ENCODE measurements at places on chromosomes 3 and 15.
A peak's percentile ranks its signal among the peaks of the same experiment; 100 is the strongest.

DNA sequence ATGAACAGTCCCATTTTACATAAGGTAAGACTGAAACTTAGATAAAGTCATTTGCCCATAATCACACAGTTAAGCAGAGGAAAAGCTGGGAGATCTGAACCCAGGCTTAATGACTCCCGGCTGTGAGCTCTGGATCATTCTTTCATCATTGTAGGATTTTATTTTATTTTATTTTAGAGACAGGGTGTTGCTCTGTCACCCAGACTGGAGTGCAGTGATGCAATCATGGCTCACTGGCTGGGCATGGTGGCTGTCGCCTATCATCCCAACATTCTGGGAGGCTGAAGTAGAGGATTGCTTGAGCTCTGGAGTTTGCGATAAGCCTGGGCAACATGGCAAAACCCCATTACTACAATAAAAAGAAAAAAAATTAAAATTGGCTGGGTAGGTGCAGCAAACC is 31.2 kb upstream of the RAF1 start:
- no peak for DNase-seq

DNA sequence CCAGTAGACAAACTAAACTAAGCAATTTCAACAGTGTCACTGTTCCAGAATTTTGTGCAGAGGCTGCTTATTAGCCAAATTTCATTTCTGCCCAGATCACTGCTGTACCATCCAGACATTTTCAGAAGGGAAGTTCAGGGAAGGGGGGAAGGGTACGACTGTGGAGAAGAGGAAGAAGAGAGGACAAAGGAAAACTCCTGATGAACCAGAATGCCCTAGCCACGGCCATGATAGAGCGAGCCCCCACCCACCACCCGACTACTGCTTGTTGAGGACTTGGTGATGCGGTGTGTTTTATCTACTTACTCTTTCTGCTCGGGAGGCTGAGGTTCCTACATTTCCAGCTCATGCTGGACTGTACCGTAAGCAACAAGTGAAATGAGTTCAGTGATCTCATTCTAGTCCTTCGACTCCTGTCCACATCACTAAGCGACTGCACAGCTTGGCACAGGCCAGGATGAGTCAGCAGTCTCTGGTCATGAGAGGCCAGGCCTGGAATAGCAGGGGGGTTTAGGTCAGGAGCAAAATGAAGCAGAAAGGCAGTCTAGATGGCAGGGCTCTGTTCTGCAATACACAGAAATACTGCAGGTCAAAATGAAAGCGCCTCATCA is 330.8 kb downstream of the TIGIT start:
- DNase-seq: peak; percentile 4

DNA sequence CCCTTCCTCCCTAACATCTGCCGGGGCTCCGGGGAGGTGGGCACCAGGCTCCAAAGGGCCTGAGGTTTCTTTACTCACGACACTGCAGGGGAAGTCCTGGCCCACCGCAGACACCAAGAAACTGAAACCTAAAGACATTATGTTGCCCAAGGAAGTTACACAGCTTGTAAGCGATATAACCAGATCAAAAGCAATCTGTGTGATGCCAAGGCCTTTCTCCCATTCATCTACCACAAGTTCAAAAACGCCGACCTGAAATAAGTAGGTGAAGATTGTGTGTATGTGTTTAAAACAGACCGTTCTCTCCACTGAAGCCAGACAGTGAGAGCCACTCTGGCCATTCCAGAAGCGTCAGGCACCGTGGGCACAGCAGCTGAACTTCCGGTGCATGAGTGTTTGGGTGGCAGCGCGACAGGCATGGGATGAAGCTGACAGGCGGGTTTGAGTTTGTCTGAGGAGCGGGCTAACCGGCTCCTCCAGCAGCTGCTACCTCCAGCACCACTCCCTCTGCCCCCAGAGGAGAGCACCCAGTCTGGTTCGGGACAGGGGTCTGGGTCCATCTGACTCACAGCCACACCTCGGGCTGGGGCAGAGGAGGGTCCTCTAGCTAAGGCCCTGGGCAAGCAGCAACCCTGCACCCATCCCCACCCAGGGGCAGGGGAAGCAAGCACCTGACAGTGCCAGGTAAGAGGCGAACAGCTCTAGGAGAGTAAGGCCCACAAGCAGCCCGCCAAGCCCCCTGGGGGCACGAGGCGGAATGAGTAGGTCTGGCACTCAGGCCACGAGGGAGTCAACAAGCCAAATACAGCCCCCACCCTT is 1.3 kb downstream of the TNK2 start:
- DNase-seq: peak; percentile 77

DNA sequence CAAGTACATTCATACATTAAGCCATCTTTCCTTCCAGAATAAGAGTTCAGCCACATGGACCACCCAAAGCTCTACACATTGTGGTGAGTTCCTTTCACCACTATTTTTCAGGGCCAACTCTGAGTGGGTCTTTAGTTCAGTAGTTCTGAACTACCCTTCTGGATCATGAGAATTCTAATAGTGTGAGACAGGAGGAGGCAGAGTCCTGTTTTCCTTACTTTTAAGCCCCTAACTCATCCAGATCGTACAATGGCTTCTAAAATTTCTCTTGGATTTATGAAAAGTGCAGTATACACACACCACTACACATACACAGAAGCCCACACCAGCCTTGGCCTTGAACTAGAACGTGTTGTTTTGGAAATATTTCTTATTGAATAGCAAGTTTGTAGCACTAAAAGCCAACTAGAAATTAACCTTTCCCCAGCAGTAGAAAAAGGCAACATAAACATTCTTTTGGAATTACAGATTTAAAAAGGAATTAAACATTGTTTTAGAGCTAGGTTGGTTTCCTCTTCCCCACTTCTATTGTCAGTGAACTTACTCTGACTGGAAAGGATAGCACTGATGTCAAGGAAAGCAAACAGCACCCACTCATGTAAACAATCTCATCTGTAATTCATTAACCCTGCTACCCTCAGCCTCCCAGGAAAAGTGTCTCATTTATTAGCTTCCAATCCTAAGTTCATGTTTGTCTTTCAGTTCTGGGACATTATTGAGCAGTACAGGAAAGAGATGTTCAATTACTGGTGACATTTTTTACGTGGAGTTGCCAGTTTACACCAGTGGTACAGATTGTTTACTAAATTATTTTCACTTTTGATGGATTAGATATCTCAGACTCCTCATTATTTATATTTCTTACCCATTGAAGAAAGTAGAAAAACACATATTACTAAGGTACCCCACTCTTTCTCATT is 95.7 kb upstream of the AGTR1 start:
- DNase-seq: no peak

DNA sequence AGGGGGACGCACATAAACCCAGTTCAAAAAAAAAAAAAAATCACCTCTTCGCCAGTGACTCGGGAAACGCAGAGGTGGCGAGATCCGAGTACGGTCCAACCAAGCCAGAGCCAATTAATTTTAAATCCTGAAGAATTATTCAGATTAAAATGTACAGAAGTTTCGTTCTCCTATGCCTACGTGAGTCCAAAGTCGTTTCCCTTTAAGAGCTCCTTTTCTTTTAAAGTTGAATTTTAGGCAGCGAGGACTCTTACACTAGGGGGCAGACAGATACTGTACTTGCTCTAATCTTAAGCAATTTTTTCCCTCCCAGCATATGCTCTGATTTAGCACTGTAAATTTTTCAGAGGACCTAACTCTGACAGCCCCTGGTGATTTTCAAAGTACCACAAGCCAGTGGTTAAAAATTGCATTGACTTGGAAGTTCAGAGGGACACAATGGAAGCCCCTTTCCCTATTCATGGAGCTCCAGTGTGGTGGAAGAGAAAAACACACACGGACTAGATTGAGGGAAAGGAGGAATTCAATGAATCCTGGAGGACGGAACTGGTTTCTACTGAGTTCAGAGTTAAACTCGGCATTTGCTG is 3.3 kb upstream of the NR2F2 start:
- no peak for DNase-seq

DNA sequence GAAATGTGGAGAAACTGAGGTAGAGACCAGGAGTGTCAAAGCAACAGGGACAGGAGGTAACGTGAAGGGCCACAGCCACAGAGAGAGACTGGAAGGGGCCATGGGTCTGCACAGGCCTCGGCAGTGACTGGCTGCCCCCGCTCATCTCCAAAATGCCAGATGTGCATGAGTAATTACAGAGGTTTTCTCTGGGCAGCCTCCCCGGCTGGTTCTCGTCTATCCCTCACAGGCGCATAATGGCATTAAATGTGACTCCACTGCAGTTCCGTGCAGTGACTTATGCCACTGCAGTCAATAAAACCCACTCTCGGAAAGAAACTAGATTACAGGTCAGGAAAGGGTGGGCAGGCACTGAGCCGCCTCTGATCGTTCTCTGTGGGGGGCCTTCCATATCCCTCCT is 74.7 kb downstream of the WDR76 start:
- DNase-seq: no peak

DNA sequence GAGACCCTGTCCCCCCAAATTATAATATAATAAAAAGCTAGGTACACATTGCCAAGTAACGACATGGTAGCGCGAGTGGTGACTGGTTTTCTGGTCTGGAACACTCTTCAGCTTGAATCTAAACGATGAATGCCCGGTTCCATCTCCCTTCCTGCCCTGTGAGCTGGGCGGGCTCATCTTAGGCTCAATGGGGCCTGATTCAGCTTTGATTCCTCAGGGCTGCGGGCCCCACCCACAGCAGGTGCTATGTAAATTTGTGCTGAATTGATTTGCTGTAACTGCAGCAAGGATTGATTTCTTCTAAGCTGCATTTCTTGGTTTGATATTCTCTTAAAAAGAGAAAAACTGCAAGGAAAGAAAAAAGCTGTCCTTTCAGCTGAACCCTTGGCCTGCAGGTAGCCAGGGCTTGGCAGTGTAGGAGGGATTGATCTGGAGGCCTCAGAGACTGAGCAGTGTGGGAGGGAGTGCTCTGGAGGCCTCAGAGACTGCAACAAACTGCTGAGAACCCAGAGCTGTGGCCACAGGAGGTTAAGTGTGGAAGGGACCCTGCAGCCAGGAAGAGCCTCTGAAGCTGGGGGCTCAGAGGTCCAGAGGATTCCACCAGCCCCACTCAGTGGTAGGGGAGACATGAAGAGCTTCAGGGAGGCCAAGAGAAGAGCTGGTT is 231.6 kb downstream of the XXYLT1 start:
- no peak for DNase-seq

DNA sequence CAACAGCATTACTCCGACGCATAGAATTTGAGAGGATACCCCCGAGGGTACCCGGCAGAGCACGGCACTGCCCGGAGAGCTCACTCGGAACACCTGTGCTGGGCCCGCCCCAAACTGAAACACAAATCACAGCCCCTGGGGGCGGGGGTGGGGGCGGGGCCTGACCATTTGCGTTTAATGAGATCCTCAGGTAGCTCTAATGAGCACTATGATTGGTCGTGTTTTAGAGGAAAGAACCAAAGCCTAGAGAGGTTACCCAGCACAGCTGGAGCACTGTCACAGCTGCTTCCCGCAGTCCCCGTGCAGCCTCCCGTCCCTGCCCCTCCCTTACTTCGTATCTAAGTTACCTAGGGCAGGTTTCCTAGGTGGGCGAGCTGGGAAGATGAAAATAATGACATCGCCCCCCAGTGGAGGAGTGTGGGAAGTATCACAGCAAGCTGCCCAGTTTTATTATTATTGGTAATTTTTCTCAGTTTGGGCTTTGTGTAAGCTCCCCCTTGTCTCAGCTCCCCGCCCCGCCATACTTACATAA is 187.1 kb downstream of the PDE8A start:
- DNase-seq: peak; percentile 64

GRCh38 chr15:27989838-27990237 is 109.3 kb downstream of the OCA2 start:
- DNase-seq: no peak

DNA sequence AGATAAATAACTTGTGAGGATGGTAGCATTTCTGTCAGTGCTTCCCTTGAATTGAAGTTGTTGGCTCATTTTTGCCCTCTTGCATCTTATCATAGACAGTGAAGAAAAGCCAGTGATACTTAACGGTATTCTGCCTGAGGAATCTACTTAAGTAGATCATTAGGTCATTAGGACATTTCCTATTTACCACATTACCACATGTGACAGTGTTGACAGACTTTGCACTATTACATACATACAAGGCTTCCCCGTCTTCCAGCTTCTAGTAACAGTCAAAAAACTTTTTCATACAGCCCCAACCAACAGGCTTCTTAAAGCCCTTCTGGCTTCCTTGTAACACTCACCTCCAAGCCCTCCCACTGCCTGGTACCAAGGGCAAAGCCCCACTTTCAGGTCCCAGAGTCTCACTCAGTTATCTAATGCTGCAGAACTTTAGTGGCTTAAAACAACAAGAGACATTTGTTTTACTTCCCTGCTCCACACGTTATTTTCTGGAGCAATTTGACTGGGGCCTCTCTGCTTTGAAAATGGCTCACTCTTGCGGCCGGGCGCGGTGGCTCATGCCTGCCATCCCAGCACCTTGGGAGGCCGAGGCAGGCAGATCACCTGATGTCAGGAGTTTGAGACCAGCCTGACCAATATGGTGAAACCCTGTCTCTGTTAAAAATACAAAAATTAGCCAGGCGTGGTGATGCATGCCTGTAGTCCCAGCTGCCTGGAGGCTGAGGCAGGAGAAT is 40.0 kb downstream of the ASB7 start:
- no peak for DNase-seq

DNA sequence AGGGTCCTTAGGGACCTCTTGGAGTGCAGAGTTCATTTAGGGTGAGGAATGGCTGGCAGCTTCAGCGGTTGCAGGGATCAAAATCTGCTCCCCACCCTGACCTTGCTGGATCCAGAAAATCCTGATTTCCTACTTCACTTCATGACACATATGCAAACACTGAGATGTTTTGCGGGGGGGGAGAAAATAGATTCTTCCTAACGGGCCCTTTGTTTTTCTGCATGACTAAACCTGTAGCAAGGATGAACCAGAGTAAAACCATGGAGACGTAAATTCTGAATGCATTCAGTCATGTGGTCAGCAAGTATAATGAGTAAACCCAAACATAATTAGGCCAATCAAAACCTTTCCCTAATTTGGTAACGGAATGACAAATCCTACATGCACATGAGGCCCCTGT is 20.0 kb upstream of the RBP1 start:
- DNase-seq: no peak

DNA sequence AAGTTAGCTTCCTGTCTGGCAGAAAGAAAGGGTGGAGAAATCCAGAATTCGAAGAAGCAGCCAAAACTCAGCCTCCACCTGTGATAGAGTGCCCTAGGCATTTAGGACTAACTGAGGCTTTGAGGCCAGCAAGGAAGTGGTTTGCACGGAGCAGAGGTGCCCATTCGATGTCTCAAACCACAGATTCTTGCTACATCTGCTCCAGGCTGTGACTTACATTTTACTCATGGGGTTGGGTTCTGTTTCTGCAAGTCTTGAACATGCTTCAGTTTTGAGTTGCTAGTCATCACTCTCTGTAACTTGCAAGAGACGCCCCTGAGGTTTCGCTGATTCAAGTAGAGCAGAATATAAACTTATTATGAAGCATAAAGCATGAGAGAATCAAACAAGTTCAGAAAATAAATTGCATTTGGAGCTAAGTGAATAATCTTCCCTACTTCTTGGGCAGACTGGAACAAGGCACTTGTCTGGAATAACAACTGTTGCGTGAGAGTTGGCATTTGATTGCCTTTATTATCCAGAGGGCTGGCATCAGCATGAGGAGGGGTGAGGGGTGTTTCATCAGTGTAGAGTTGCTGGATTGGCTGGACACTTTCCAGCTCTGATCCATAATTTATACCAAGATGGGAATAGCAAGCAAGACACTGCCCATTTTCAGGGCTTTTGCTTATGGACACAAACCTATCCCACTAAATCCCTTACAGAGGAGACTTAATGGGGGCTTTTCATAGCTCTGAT is 256.5 kb downstream of the AGBL1 start:
- peak; percentile 19 for DNase-seq

Data from stimulated activated CD4-positive, alpha-beta T cell treated with anti-CD3 and anti-CD28 coated beads, Interleukin-15, amount 100 ng/mL, for 24 hours (primary cell).